Small intestine (tissue), 16 donors: ENCODE measurements at places on chromosomes 3 and 15.

DNA sequence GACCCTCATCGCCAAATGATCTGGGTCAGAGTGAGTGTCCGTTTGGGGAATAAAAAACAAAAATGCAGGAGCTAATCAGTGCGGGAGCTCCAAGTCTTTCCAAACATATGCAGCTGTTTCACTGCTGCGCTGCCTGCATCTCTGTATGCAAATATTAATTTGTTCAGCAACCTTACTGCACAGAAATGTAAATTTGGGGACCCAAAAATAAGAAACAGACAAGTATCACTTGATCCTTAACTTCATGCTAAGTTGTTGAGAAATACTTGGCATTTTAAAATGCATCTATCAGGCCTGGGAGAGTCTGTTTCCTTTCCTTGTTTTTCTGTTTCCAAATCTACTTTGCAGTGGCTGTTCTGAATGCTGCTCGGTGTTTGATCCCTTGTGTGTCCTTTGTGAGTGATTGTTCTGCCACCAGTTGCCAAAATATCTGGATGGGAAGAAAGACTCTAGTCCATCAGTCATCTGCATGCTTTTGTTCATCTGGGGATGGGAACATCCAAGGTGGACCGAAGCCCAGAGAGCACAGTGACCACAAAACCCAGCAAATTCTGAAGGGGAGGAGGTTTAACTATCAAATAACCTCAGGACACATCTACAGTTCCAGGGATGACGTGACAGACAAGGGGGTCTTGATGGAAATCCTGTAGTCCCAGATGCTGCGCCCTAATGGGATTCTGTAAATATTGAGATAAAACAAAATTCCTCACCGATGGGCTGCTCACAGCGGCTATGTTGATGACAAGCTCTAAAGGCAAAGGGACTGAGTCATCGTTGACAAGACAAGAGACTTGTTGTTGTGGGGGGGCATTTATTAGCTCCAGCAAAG lies 199.5 kb upstream of the WNT5A start:
- no peak for DNase-seq

DNA sequence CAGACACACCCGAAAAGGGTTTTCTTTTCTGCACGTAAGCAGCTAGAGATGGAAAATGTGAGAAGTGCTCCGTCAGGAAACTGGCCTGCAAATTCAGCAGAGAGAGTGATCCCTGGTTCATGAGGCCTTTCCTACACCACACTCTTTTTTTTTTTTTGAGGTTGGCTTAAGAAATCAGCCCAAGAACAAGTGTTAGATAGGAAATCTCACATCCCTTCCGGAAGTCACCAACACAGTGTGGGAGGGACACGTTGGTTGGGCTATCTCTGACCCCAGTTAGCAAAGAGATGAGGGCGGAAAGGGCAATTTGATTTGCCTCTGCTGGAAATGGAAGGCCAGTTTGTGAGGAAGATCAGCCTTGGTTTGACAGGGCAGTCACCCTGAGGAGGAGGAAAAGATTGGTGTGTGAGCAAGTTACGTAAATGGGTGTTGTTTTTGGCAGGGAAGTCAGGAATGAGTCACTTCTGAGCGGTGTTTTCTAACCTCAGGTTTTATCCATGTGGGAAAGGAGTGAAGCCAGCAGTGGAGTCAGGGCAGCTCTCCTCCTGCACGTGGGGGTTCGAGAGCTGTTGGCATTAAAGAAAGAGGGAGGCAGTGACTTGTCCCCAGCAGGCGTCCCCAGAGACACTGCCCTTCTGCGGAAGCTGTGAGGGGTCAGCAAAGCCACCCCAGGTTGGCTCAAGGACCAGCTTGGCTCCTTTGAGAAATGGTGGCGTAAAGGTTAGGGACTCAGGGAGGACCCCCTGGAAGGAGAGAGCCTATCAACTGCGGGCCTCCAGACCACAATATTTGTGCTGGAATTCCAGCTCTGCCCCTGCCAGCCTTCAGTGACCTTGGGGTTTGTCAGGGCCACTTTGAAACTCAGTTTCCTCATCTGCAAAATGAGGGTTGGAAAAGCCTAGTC lies 237.6 kb upstream of the BHLHE40 start:
- peak; percentile 74 for DNase-seq

- DNase-seq, result no peak
Measured at GRCh38 chr3:177262396-177262795, 65.1 kb upstream of the TBL1XR1 start.

DNA sequence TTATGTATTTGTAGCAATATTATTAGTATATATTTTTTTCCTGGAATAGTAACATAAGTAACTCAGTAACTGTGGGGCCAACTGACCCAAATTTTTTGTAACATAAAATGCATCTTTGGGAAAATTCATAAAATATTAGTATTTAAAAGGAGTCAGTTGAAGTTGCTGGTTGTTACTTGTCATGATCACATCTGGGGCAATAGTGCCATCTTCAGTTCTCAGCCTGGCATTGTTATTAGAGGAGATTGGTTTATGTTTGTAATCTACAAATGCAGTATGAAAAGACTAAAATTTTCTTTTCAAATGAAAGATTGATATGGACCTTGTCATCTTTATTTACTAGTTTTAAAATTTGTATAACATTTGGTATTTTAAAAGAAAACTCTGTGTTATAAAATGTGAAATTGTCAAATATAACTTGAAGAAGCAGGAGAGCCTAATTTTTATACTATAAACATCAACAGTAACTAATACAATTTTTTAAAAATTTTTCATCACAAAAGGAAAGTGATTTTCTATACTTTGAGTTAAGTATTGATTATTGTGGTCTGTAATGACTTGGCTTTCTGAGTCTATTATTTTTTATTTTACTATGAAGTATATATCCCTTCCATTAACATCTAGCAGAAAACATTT lies 38.8 kb upstream of the MLF1 start:
- peak; percentile 8 for DNase-seq

GRCh38 chr15:47542312-47542989 lies 174.9 kb upstream of the SEMA6D start:
- no peak for DNase-seq

DNA sequence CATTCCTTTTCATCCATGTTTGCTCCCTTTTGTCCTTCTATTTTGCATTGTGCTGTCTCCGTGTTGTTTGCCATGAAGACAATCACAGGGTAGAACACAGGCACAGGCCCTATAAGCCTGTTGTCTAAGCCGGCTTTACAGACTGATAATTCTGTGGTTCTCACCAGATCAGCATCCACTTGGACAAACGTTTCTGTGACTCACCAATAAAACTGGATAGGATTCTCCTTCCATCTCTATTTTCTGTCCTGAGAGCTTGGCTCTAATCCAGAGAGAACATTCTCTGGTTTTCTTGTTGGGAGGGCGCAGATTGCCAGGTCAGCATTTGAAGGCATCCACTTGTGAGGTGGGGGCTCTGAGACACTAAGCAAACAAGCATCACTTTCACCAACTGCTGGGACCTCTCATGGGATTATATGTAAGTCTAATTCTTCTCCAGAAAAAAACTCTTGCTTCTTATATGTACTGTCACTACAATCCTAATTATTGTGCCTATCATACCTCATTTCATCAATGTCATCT lies 101.6 kb downstream of the ERC2 start:
- no peak for DNase-seq

DNA sequence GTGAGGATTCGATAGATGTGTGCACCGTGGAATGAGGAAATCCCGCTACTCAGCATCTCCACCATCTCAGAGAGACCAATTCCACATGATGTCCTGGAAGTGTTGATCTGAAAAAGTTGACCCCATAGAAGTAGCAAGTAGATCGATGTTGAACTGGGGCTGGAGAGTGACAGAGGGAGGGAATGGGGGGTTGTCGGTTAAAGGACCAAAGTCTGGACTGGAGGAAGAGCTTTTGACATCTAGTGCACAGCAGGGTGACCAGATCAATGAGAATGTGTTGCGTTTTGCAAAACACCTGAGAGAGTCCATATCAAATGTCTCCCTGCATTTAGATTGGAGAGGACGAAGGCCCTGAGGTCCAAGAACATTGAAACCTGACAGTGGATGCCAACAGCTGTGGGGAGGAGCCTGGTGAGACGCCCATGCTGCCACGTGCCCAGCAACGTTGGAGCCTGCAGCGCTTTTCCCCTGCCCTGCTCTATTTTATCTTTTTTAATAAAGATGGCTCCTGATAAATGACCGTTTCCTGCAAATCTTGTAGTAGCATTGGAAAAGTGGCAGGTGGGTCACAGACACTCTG lies 30.1 kb upstream of the RPL32 start:
- DNase-seq, result no peak
